ENCODE measurements at places on chromosomes 3 and 15.

DNA sequence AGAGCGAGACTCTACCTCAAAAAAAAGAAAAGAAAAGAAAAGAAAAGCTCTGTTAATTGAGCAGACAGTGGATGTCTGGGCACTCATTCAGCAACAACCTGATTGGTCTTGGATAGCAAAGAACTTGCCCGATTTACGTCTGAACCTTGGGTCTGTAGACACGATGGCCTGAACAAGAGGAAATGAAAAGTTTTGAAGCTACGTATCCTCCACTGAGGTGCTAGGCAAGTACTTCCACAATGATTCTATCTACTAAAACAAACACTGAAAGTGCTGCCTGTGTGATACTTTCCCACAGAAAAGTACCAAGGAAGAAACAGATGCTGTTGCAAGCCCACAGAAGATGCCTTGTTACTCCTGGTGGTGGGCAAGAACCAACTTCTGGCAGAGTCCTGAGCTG, 21.8 kb upstream of the MUSTN1 start:
- no peak for DNase-seq

- DNase-seq, result no peak
Observed at GRCh38 chr15:98043160-98044014, 82.9 kb downstream of the ARRDC4 start.

- DNase-seq, result no peak
Observed at GRCh38 chr15:77185242-77185785, 114.4 kb upstream of the TSPAN3 start.

- no peak for DNase-seq
Observed at GRCh38 chr15:59686389-59686788, 2.7 kb downstream of the BNIP2 start.

DNA sequence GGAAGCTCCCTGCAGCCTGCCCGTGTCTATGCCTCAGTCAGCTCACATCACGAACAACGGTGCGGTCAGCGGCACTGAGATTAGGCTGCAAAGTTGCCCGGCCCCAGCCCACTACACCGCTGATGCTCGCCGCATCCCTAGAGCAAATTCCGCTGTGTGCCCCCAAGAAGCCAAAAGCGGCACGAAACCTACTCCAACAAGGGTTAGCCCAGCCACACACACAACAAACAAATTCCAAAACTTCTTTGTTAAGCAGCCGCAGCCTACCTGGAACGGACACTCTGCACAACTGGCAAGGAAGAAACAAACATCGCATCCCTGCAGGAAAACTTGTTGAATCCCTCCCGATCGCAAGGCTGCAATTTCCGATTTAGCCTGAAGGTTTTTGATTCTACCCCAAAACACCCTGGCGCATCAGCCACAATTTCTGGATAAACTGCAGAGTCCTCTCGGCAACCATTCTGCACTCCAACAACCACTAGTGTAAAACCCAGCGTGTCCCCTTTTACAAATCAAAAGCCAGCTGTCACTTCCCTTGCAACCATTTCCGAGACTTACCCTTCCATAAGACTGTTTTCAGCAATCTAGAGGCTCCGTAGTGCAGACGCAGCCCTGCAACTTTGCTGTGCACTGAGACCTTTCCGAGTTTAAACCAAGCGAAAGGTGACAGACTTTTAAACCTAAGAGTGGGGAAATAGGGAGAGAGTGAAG, 449 bp downstream of the ROBO1 start:
- DNase-seq, result no peak

DNA sequence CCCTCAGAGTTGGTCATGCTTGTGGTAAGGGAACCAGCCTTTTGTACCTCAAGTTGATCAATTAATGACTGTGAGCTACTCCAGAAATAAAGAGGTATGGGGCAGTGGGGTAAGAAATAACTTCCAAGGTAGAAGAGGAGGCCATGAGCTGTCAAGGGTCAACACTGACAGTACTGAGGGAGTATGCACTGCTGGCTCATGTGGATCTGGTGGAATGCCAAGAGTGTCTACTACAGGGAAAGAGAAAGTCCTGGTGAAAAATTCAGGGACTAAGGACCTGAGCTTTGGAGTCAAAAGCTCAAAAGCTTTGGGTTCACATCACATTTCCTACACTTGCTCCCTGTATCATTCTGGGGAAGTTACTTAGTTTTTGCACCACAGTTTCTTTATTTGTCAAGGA, 154.9 kb downstream of the SEMA6D start:
- DNase-seq, result no peak

GRCh38 chr3:72086743-72087087, 301.8 kb upstream of the PROK2 start:
- no peak for DNase-seq

DNA sequence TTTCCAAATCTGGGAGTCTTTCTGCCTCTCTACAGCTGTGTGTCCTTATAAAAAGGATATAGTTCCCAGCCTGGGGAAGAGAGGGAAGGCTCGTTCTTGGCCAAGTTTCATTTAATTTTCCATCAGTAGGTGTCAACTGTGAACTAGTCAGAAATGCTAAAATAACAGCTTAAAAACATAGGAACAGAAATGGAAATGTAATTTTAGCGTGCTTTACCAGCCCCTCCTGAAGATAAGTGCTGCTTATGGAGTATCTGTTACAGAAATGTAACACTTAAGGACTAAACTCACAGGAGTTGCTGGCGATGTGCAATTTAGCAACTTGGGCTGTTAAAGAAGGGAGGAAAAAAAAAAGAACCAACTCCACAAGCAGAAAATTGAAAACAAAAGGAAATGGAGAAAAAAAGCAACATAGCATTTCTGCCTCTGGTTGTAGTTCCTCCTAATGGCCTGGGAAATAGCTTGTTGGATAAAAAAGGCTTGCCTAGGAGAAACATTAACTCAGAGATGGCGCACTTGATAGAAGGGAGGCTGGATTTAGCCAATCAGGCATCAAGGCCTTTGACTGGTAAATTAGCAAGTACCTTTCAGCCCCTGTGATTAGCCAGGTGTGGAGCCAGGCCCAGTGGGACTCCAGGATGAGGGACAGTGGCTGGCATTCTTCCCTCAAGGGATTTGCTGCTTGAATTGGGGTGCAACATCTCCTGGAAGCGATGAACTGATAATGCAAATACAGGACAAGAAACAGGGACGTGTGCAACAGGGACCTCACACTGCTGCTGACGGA, 84.3 kb downstream of the RPLP1 start:
- no peak for DNase-seq

DNA sequence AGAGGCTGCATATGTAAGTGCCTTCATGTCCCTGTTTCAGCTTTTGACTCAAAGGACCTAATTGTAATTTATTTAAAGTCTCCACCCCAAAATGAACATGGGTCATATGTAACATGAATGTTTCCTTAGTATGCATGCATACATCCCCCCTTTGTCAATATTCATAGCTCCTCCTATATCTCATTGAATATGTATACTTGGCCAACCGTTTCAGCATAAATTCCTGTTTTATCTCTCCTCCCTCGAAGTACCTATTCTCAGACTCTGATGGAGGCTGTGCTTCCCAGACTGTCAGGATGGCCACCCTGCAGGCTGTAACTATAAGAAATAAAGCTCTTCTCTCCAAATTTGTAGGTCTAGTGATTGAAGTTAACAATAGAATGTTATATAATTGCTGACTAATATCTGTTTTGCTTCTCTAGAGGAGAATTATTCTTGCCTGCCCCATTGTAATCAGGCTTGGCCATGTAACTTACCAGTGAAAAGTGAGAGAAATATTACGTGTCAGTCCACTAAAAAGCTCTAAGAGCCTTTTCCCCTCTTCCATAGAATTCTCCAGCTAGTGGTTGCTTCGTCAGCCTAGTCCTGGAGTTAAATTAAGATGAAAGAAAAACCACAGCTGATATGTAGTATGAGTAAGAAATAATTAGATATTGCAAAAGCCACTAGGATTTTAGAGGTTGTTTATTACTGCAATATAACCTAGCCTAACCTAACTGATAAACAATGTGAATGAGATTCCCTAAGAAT, 245.1 kb downstream of the ZNF385D start:
- no peak for DNase-seq

- DNase-seq, result no peak
Observed at GRCh38 chr3:43758592-43759225, 68.0 kb downstream of the ABHD5 start.

DNA sequence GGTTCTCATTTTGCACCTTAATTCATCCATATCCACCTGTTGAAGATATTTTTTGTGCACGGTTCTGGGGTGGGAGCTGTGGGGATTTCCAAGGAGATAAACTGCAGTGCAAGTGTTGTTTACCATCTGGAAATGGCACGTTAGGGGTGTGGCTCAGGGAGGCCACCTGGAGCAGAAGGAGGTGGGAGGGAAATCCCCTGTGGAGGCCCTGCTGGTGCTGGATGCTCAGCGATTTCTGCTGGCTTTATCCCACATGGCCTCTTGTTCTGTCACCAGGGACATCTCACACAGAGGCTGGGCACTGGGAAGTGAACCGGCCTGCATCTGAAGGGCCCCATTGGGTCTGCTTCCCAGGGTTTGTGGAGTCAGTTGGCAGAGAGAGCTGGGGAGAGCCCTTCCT, 24.3 kb downstream of the TRPM1 start:
- DNase-seq, result no peak

GRCh38 chr3:178097576-178097975, 438.7 kb upstream of the KCNMB2 start:
- no peak for DNase-seq

DNA sequence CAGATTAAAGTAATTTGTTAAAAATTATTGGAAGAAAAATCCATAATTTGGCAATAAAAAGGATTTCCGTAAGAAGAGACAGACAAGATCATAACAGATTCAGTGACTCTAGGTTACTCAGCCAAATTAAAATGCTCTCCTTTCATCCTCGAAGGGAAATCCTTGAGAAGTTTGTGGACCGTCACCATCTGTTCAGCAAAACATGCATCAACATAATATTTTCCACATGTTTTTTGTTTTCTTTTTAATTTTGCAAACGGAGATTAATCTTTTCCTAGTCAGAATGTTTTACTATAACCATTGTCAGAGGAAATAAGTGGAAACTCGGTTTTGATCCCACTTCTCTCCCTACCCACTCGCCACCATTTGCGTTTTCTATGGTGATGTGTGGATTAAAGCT, 128.3 kb downstream of the TMCO5A start:
- DNase-seq, result no peak

DNA sequence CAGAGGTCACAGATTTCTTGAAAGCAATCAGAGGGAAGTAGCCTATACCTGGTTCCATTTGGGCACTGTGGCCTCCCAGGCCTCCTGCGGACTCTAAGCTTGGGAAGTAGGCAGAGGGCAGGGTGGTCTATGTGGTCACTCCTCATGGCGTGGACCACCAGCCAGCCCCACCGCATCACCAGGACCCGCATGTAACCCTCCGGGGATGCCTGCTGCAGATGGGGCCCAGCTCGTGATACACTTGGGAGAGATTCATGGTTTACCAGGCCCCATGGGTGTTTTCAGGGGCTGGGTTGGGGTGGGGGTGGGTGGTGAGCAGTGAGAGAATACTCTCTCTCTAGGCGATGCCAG, 123.7 kb downstream of the ASB7 start:
- no peak for DNase-seq

DNA sequence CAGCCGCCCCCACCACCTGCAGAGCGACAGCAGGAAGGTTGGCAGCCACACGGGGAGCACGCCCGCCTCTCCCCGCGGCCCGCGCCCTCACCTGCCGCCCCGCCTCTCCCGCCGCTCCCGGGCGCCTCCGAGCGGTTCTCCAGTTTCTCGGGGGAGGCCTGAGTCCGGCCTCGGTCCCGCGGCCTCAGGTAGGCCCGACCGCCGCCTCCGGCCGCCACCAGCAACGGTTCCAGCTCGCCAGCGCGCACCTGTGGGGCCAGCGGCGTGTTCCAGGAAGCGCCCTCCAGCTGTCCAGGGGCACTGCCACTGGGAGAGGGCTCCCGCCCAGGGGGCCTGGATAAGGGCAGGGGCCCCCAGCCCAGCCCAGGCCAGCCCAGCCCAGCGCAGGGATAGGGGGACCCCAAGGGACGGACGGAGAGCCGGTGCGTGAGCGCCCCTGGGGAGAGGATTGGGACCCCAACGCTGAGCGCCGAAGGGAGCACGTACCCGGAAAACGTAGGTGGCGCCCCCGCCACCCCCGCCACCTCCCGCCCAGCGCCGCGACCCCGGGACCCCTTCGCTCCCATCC, 2.2 kb downstream of the LTK start:
- DNase-seq, result no peak

DNA sequence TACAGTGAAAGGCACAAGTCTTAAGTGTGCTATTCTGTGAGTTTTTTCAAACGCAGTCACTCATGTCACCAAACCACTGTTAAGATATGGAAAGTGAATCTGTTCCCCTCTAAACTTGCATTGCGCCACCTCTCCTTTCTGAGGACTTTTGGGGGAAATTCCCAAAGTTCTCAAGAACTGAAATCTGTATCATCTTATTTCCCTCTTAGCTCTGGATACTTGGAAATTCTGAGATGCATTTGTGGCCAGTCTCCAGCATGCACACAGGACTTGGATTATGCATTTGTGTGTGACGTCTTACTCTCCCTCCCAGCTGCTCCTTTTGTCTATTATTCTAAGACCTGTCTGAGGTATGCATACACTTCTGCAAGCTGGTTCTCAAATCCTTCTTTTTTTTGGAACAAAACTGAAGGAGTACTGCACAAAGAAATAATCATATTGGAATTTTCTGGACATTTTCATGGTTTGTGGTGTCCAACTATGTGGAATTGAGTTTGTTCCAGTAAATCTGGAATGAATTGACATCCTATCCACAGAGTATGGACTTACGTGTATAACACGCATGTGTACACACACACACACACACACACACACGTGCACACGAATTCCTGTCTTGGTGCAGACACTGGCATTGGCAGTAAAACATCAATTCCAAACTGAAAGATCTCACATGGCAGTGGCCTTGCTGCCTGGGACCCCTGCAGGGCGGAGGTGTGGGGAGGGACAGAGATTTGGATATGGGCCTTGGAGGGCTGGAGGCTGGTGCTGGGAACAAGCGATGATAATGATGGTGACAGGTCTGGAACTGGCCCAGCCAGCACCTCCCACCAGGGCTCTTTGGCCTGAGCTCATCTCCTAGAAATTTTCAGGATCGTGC, 8.2 kb upstream of the LCTL start:
- DNase-seq, result no peak

GRCh38 chr3:16374047-16374934, 109.3 kb downstream of the OXNAD1 start:
- no peak for DNase-seq

GRCh38 chr3:46902188-46902631, 24.7 kb downstream of the PTH1R start:
- DNase-seq, result no peak

- no peak for DNase-seq
Observed at GRCh38 chr15:62249501-62249900, 84.4 kb upstream of the C2CD4B start.

DNA sequence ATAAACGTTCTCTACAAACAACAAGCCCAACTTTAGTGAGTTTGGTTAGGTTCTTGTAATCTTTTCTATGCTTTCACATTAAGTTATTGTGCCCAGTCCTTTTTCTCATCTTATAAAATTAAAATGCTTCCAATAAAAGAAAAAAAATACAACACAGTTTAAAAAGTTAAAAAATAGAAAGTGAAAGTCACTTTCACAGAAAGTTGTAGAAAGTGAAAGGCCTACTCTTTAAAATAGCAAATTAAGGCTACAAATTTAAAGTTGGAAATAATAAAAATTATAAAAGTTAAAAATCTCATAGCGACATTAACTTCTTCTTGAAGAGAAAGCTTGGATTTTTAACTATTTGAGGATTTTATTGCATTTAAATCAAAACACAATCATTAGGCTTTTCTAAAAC, 35.9 kb downstream of the CD47 start:
- DNase-seq, result no peak

Measured in LoVo (cell line).